ENCODE measurements at places on chromosomes 3 and 15.
A peak's percentile ranks its signal among the peaks of the same experiment; 100 is the strongest.

DNA sequence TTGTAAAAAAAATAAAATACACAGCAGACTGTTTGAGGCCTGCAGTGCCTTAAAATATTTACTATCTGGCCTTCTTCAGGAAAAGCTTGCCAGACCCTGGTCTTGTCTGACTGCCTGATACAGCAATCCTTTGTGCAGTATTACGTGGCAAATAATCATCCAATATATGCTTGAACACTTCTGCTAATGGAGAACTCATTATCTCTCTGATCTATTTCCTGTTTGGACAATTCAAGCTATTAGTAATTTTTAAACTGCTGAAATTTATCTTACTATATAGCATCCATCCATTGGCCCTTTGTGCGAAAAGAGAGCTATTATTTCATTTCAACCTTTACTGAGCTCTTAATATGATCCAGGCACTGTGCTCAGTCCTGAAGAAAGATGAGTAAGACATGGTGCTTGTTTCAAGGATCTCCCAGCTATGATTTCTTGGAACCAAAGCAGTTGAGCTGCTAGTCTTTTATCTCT lies 15.9 kb downstream of the ATG7 start:
- DNase-seq, result no peak

DNA sequence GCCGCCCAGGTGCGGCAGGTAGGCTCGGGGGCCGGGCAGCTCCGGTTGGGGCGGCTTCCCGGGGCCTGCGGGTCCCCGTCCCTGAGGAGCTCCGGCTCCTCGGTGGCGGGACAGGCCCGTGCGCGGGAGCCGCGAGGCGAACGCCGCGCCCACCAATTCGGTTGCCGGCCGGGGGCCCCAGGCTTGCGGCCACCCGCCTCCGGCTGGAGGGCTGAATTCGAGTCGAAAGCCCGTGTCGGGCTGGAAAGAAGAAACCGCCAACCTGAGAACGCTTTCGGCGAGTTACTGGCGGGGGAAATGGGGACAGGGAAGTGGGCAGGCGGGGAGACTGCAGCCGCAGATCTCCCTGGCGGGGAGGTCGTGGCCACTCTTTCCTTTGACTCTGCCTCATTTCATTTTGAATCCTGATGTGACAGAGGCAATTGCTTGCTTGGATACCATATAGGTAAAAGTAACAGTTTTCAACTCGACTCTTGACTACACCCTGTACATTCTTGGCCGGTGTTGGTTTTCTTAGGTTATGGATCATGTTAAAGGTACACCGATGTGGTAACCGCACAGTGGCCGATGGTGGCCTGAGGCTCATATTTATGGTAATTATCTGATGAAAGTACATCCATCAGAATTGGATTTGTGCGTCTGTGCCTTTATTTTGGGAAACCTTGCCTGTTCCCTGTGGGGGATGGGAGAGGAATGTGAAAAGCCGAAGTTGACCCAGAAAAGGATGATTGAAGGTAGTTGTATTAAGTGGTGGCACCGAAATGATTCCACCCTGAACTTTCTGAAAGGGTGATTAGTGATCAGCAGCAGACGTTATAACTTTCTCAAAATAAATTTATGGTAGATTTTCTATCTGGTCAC lies 1.7 kb downstream of the B3GNT5 start:
- no peak for DNase-seq

- no peak for DNase-seq
Measured at GRCh38 chr3:159480046-159480445, 508.6 kb upstream of the IL12A start.

GRCh38 chr3:1207904-1208303 lies 115.1 kb downstream of the CNTN6 start:
- DNase-seq, result no peak

DNA sequence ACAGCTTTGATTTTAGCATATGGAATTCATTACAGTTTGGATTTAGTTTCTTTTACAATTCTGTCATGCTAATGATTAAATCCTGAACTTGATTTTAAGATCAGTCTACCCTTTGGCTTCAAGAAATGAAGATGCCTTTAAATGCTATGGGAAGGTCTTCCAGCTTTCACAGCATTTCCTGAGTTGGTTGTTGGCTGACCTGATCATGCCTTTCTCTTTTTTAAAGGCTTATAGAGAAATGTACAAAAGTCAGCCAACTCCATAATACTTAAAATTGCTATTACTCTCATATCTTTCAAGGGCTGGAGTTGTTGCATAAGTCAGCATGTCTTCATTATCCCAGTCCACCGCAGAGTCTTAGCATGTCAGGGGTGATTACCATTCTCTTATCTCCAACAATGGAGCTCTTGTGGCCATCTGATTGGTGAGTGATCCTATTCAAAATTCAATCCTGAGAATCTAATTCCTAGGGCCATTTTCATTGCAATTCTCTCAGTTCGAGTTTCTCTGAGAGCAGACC lies 123.8 kb downstream of the GMNC start:
- DNase-seq, result no peak

- DNase-seq, result no peak
Measured at GRCh38 chr3:169861871-169862270, 7.9 kb downstream of the LRRC31 start.

DNA sequence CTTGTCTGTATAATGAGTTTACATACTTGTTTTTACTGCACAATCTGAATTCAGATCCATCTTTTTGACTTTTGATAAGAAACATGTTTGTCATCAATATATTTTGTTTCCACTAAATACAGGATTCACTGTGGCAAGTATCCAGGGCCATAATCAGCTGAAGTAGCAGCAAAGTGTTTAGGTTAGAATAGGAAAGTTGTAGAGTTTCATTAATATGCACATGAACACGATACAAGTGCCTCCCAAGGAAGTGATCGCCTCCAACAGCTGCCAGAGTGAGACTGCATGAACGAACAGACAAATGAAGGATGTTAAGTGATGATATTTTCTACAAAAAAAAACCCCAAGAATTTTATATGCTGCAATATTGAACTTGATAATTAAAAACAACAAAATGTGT lies 204.3 kb downstream of the TBL1XR1 start:
- no peak for DNase-seq

GRCh38 chr3:12897381-12898289 lies 56.3 kb upstream of the RPL32 start:
- no peak for DNase-seq

- no peak for DNase-seq
Measured at GRCh38 chr3:101780661-101781060, 1.6 kb downstream of the NXPE3 start.

DNA sequence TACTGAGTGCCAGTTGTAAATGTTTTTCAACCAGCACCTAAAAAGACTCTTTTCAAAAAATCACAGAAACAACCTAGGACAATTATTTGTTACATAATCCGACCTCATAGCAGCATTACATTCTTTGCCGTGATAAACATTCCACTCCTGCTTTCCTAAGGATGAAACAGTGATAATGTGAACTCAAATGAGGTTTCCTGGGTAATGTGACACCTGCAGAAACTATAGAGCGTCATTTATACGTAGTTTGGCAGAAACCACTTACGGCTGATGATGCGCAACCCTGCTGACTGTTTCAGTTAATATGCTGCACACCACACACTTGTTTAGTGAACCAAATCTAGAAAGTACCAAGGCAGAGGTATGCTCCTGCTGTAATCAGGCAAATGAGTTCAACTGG lies 55.8 kb downstream of the SEMA6D start:
- DNase-seq, result no peak

DNA sequence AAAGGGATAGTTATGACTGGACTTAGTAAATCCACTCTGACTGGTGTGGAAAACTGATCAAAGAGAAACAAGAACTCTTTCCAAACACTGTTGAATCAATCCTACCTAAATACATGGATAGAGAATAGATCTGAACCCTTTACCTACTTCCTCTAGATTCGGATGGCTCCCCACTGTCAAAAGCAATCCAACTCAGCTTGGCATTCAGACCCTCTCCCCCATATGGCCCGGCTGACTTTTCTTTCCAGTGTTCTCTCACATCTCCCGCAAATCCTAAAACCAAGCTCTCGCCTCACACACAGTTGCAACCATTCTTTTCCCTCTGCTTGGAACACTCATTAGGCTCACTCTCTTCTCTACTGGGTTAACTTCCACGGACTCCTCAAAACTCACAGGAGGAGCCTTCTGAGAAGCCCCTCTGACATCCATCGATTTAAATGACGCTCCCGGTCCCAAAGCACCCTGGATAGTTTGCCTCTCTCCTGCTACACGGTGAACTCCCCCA lies 639 bp downstream of the SPICE1 start:
- no peak for DNase-seq

- DNase-seq, result no peak
Measured at GRCh38 chr15:40084650-40085049, 24.0 kb downstream of the BMF start.

- DNase-seq, result no peak
Measured at GRCh38 chr3:25782636-25782937, 656 bp downstream of the NGLY1 start.

GRCh38 chr15:41010345-41010744 lies 57.1 kb downstream of the CHAC1 start:
- DNase-seq, result no peak

DNA sequence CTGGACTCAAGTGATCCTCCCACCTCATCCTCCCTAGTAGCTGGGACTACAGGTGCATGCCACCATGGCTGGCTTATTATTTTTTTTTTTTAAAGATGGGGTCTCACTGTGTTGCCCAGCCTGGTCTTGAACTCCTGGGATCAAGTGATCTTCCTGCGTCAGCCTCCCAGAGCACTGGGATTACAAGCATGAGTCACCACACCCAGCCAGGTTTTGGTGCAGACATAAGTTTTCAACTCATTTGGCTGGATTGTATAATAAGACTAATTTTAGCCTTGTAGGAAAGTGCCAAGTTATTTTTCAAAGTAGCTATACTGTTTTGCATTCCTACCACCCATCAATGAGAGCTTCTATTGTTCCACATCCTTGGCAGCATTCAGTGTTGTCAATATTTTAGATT lies 32.1 kb downstream of the BUB1B start:
- no peak for DNase-seq

- DNase-seq, result no peak
Measured at GRCh38 chr3:60225848-60226247, 1025.4 kb downstream of the FHIT start.

- no peak for DNase-seq
Measured at GRCh38 chr15:42604894-42605744, 29.7 kb downstream of the STARD9 start.

DNA sequence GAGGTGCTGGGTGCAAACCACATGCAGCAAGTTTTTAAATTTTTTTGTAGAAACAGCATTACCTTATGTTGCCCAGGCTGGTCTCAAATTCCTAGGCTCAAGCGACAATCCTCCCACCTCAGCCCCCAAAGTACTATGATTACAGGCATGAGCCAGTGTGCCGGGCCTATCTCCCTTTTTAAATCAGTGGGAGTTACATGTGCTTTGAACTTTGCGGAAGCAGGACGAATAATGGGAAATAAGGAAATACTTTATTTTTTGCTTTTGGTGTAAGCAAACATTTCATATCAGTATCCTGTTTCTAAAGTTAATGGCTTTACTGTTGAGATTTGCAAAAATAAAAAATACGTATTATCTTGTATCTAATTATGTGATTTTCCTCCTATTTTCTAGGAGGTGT lies 9.1 kb downstream of the NR1D2 start:
- no peak for DNase-seq

- DNase-seq, result no peak
Measured at GRCh38 chr15:47312161-47312560, 405.1 kb upstream of the SEMA6D start.

DNA sequence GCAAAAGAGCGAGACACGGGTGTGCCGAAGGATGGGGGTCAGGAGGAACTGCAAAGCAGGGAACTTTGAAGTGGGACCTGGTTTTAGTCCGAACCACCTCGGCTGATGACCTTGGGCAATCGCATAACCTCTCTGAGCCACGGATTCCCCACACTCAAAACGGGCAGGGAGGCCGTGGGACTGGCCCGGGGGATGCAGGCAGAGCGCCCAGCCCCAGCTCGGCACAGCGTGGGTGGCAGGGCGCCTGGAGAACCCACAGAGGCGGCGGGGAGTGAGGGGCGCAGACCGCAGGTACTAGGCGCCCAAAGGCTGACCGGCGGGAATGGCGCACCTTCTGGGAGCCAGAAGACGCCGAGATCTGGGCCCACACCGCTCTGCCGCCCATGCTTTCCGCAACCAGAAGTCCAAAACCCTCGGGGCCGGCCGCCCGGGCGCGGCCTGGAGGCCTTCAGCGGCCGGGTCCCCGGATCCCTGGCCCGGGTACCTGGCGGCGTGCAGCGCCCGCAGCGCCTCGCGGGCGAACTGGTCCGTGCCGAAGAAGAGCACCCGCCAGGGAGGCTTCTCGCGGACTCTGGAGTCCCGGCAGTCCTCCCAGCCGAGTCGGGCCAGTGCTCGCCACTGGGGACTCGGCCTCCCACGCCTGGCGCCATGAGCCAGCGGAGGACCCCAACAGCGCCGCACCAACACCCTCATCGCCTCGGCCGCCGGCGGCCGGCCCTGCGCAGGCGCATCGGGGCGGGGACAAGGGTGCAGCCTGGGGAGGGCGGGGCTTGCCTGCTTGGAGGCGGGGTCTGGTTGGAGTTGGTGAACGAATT lies at the start of gene MTFMT:
TSS of gene MTFMT (minus strand) at position 719 of the 815 bp plus-strand sequence. CDS start at position 693, 26 bp downstream.
- peak; percentile 94 for DNase-seq

GRCh38 chr3:171822431-171823106 lies 12.3 kb upstream of the PLD1 start:
- no peak for DNase-seq

- no peak for DNase-seq
Measured at GRCh38 chr3:45704301-45704943, 15.2 kb downstream of the SACM1L start.

DNA sequence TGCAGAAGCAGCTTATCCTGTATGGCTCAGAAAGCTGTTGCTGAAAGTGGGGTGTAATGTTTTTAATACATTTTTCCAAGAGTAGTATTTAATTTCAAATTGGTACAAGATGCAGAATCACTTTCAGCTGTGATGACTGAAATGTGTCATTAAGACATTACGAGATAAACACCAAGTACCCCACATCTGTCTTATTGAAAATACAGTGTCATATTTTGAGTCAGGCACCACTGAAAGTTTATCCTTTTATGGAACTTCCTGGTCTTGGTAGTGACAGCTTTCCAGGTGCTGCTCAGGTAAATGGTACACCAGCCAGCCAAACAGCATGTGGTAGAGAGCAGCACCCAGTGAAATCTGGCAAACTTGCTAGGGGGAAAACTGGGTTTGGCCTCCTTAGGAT lies 16.9 kb downstream of the ASTE1 start:
- no peak for DNase-seq

GRCh38 chr3:52926554-52926953 lies 29.2 kb upstream of the STIMATE start:
- DNase-seq, result no peak

DNA sequence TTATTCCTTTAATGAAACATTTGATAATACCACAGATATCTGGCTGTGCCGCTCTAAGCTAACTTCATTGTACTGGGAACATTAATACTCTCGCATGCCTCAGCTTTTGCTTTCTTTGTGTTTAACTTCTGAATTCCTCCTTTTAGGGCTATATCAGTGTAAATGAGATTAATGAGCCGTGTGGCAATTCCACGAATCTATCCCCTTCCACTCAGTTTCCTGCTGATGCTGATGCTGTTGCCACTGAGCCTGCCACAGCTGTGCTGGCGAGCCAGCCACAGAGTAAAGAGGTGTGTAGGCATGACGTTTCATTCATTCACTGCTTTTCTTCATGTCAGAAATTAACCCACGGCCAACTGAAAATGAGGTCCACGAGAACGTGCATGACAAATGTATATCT lies 30.0 kb upstream of the ABHD10 start:
- DNase-seq, result no peak

- DNase-seq, result peak; percentile 14
Measured at GRCh38 chr3:182710557-182711157, 82.6 kb upstream of the ATP11B start.

Data from frontal cortex (tissue), 4 donors.